ENCODE measurements at places on chromosomes 11 and 22. TPM values are rescaled to one million over a fixed set of nuclear protein-coding genes. Genes with fewer than 3 reads are reported as not detected.
A peak's percentile ranks its signal among the peaks of the same experiment; 100 is the strongest.

GRCh38 chr22:42661985-42662831 lies 13.0 kb upstream of the CYB5R3 start:
- no peak overlapping the region for H3K27ac ChIP-seq
- peak overlapping the region; percentile 56 for H3K4me3 ChIP-seq
- no peaks in the 10 kb centered on the region for H3K4me1 ChIP-seq
- peak; percentile 94 for DNase-seq

DNA sequence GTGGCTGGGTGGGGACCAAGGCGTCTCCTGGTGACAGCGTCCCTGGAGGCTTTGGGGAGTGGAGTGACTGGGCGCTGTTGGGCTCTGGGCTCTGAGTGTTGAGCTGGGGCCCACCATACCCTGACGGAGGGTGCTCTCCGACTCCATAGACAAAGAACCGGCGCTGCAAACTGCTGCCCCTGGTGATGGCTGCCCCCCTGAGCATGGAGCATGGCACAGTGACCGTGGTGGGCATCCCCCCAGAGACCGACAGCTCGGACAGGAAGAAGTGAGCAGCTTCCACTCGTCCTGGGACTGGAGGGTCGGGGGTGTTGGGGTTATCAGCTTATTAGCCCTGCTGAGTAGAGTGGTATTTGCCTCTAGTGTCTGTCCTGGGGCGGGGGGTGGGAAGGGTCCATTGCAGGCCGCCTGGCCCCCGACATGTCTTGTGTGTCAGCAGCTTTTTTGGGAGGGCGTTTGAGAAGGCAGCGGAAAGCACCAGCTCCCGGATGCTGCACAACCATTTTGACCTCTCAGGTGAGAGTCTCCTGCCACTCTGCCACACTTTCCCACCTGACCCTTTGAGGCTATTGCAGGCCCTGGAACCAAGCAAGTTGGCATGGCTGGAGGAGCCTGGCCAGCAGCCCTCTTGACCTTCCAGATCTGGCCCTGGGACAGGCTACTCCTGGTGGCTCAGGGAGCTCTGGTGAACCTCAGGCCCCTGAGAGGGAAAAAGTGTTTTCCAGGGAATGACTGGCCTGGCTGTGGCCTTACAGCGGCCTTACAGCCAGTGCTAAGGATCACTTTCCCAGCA lies 7.6 kb downstream of the CLDN5 start:
- no peak for DNase-seq
- H3K27me3 ChIP-seq: no peaks in the 10 kb centered on the region
- no peak overlapping the region for H3K4me3 ChIP-seq
- H3K36me3 ChIP-seq: peaks cover 30% of the 10 kb centered on the region
- H3K4me1 ChIP-seq: no peaks in the 10 kb centered on the region

The DMC1 gene
- 7.1 TPM for total RNA-seq

- peaks cover 19% of the 10 kb centered on the region for H3K4me1 ChIP-seq
- no peaks in the 10 kb centered on the region for H3K27me3 ChIP-seq
- peaks cover 18% of the 10 kb centered on the region for H3K36me3 ChIP-seq
- no peak overlapping the region for H3K4me3 ChIP-seq
- DNase-seq: no peak
Measured at GRCh38 chr22:38861927-38862326, 10.1 kb downstream of the CBX6 start.

GRCh38 chr11:92180226-92180625 lies 44.4 kb upstream of the FAT3 start:
- no peak overlapping the region for H3K27ac ChIP-seq
- H3K36me3 ChIP-seq: no peaks in the 10 kb centered on the region
- H3K4me1 ChIP-seq: no peaks in the 10 kb centered on the region
- no peak for DNase-seq
- H3K4me3 ChIP-seq: no peak overlapping the region

The OR51B4 gene
- not detected for total RNA-seq

- DNase-seq: no peak
- no peaks in the 10 kb centered on the region for H3K4me1 ChIP-seq
- no peaks in the 10 kb centered on the region for H3K36me3 ChIP-seq
- H3K4me3 ChIP-seq: no peak overlapping the region
Measured at GRCh38 chr11:74662487-74663103, 68.6 kb downstream of the CHRDL2 start.

GRCh38 chr22:24140357-24140756 lies 40.9 kb upstream of the SUSD2 start:
- H3K4me1 ChIP-seq: no peaks in the 10 kb centered on the region
- DNase-seq: no peak
- H3K36me3 ChIP-seq: 0 out of 2 replicates have a peak, but pooled peaks cover 5% of the 10 kb centered on the region
- no peak overlapping the region for H3K27ac ChIP-seq
- no peaks in the 10 kb centered on the region for H3K27me3 ChIP-seq

The MMP7 gene
- not detected for total RNA-seq

DNA sequence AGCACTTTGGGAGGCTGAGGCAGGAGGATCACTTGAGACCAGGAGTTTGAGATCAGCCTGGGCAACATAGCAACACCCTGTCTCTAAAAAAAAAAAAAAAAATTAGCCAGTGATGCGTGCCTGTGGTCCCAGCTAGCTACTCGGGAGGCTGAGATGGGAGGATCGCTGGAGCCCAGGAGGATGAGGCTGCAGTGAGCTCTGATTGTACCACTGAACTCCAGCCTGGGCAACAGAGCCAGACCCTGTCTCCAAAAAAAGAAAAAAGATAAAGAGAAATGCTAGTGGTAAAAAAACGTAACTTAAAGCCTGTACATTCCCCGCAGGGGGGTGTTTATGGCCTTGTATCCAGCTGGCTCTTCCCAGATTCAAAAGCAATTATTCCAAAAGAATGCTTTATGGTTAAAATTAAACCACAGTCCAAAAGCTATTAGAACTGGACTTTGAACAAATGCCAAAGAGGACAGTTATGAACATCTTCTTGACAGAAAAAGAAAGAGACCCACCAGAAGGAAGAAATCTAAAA lies 16.4 kb upstream of the SNX32 start:
- H3K4me1 ChIP-seq: no peaks in the 10 kb centered on the region
- no peak for DNase-seq
- no peaks in the 10 kb centered on the region for H3K36me3 ChIP-seq
- H3K27me3 ChIP-seq: no peaks in the 10 kb centered on the region

Data from H1 (cell line).